ENCODE measurements at places on chromosomes 11 and 22. TPM values are rescaled to one million over a fixed set of nuclear protein-coding genes. Genes with fewer than 3 reads are reported as not detected.
A peak's percentile ranks its signal among the peaks of the same experiment; 100 is the strongest.

PARVG gene
- not detected for total RNA-seq

PAMR1 gene
- total RNA-seq, result 17.9 TPM

ZNF74 gene
- 14.5 TPM for total RNA-seq

ZFTA gene
- 30.8 TPM for total RNA-seq

GPR83 gene
- 2.8 TPM for total RNA-seq

OR51B4 gene
- not detected for total RNA-seq

C1QTNF6 gene
- total RNA-seq, result 7.7 TPM

GRCh38 chr22:40123387-40123786 is 54.3 kb upstream of the TNRC6B start:
- H3K36me3 ChIP-seq, result no peaks in the 10 kb centered on the region
- no peak overlapping the region for H3K27ac ChIP-seq
- no peak overlapping the region for H3K4me3 ChIP-seq
- DNase-seq, result no peak
- no peaks in the 10 kb centered on the region for H3K4me1 ChIP-seq

DNA sequence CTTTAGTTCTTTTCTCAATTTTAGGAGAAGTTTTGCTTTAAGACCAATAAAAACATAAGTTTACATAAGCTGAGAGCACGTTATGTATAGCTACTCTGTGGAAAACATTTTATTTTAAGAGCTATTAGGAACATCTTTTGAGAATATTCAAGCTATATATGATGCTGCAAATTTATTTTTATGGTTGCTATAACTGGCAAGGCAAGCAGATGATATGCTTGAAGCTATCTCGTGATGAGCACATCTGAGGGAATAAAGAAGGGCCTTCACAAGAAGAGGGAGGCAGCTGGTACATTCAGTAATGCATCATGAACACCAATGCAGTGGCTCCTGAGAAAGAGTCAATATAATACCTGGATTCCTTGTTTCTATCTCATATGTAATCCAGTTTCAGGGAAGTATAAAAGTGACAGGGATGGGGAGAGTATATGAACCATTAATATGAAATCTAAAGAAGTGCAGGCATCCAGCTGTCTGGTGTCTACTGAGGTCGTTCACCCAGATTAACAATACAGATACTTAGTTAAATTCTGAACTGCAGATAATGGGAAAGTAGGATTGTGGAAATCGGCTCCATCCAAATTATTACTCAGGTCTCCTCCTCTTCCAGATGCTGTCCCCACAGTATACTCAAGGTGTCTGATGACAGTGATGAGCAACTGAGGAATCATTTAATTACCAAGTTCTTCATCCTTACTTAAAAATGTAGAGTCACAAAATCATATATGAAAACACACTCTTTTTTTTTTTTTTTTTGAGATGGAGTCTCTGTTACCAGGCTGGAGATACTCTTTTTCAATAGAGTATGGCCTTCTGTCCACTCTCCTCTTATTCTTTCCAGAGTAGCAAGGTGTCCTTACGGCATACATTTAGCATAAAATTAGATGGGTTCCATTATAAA is 100.4 kb upstream of the SERPIND1 start:
- H3K27ac ChIP-seq, result no peak overlapping the region
- no peak for DNase-seq
- H3K4me1 ChIP-seq, result no peaks in the 10 kb centered on the region

GRCh38 chr11:43685440-43685839 is 4.9 kb downstream of the HSD17B12 start:
- no peaks in the 10 kb centered on the region for H3K27me3 ChIP-seq
- no peak overlapping the region for H3K4me3 ChIP-seq
- no peak overlapping the region for H3K27ac ChIP-seq
- DNase-seq, result no peak

GRCh38 chr11:116326146-116326545 is 446.6 kb downstream of the BUD13 start:
- no peaks in the 10 kb centered on the region for H3K4me1 ChIP-seq
- H3K36me3 ChIP-seq, result no peaks in the 10 kb centered on the region
- DNase-seq, result no peak
- no peak overlapping the region for H3K4me3 ChIP-seq

- H3K36me3 ChIP-seq, result no peaks in the 10 kb centered on the region
- H3K27ac ChIP-seq, result no peak overlapping the region
- DNase-seq, result no peak
- H3K4me3 ChIP-seq, result peak overlapping the region; percentile 91
- H3K27me3 ChIP-seq, result no peaks in the 10 kb centered on the region
Observed at GRCh38 chr22:50505776-50506610, 1.5 kb downstream of the LMF2 start.

DNA sequence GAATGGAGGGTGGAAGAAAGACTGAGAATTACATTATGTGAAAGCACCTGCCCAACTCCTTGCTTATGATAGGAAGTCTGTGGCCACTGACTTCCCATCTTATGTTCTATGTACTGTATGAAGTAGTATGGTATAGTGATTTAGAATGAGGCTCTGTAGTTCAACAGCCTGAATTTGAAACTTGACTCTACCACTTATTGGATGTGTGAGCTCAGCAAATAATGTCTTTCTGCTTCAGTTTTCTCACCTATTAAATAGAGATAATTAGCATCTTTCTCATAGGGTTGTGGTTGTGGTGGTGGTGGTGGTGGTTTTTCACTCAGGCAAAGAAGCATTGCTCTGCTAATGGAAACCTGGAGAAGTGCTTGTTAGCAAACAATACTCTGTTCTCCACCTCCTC is 121.6 kb downstream of the PAX6 start:
- H3K4me3 ChIP-seq, result no peak overlapping the region
- H3K4me1 ChIP-seq, result peaks cover 4% of the 10 kb centered on the region
- no peak overlapping the region for H3K27ac ChIP-seq
- H3K36me3 ChIP-seq, result no peaks in the 10 kb centered on the region
- DNase-seq, result no peak
- no peaks in the 10 kb centered on the region for H3K27me3 ChIP-seq

DNA sequence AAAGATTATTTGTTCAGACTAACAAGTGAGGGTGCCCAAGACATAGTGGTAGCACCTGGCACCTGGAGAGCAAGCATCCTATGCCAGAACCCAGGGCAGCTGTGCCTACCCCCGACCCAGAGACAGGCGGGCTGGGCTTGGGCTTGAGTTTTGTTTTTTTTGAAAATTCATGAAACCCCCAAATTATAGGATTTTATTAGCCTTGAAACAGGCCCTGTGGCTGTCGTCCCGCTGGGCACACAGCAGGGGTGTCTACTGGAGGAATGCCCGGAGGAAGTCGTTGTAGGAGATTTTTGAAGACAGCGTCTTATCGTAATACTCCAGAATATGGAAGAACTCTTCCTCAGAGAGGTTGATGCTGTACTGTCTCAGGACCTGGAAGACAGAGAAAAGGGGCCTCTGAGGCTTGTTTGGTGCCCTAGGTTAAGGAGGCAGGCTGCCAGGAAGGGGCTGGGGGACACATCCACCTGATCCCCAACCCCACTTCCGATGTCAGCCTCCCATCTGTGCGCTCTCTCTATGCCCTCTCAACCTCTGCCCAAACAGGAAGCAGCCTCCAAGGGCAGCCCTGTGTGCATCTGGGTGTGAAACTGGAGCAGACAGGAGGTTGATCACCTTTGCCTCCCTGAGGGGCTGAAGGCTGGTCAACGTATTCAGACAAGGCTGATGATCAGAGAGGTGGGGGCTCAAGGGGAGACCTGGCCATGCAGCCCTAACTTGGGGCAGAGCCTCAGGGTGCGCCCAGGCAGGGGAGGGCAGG is 117.0 kb downstream of the MPPED1 start:
- no peak for DNase-seq
- no peak overlapping the region for H3K27ac ChIP-seq

DNA sequence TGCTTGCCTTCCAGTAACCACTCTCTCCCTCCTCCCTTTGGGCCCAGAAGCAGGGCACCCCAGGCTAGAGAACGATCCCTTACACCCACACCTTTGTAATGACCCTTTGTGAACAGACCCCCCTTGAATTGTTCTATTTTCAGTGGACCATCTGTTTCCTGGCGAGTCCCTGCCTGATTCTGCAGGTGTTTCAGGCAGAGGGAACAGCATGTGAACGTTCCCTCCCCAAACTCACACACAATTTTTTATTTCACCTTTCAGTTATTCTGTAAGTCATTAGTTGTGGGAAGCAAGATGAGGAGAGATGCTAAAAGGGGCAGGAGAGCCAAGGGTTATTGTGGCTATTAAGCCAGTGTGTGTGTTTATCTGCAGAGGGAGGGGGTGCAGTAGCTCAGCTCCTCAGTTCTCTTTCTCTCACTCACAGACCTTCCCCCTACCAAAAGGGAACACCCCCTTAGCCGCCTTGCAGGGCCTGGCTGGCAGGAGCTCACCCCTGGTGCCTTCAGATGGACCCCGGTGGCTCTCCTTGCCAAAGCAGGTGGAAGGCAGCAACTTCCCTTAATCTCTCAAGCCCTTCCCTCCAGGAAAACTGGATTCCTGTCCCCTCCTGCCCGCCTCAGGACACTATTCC is 64.8 kb upstream of the SPON1 start:
- peak overlapping the region; percentile 27 for H3K27ac ChIP-seq
- DNase-seq, result no peak
- H3K36me3 ChIP-seq, result no peaks in the 10 kb centered on the region
- H3K4me1 ChIP-seq, result peaks cover 10% of the 10 kb centered on the region

GRCh38 chr11:61499816-61500491 is 8.6 kb upstream of the LRRC10B start:
- no peak overlapping the region for H3K27ac ChIP-seq
- no peaks in the 10 kb centered on the region for H3K4me1 ChIP-seq
- no peaks in the 10 kb centered on the region for H3K36me3 ChIP-seq
- no peaks in the 10 kb centered on the region for H3K27me3 ChIP-seq

GRCh38 chr11:71294846-71295600 is 42.6 kb upstream of the SHANK2 start:
- peaks cover 15% of the 10 kb centered on the region for H3K4me1 ChIP-seq
- no peak overlapping the region for H3K4me3 ChIP-seq
- no peaks in the 10 kb centered on the region for H3K27me3 ChIP-seq
- no peak overlapping the region for H3K27ac ChIP-seq

GRCh38 chr11:130947889-130948288 is 31.6 kb upstream of the SNX19 start:
- no peaks in the 10 kb centered on the region for H3K27me3 ChIP-seq
- H3K4me3 ChIP-seq, result no peak overlapping the region
- H3K36me3 ChIP-seq, result no peaks in the 10 kb centered on the region
- no peak for DNase-seq
- no peak overlapping the region for H3K27ac ChIP-seq

DNA sequence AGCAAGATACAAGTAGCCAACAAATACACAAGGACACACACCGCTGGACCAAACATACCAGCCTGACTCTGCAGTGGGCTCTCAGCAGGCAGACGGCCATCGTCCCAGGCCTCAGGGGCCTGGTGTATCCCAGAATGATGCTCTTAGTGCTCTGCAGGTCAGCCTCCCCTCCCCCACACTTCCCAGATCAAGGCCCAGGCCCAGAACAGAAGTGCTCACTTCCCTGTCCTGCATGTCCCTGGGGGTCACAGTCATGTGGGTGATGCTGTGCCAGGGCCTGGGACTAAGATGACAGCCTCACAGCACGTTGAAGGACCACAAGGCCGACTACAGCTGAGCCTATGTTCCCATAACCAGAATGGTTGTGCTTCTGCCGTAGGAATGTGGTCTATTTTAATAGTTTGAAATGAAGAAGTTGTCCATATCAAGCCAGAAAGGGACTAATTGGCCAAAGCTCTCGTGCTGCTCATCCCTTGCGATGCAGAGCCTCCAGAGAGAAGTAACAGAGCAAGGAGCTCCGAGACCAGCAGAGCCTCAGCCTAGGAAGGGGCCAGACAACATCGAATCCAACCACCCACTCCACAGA is 48.6 kb downstream of the GAB4 start:
- H3K4me3 ChIP-seq, result no peak overlapping the region
- no peak for DNase-seq
- no peak overlapping the region for H3K27ac ChIP-seq
- no peaks in the 10 kb centered on the region for H3K4me1 ChIP-seq

DNA sequence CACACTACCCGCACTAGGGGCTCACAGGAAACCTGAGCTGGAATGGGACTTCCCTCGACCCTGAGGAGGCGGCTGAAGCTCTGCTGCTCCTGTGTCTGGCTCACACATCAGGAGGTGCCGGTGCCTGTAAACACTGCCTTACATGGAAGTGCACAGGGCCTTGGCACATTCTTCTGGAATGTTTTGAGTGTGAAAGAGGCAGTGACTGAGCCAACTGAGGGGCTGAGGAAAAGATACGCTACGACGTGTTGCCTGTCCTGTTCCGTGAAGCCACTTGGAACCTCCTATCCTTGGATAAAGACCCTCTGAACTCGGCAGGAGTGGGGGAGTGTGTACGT is 10.5 kb downstream of the TXN2 start:
- no peak overlapping the region for H3K27ac ChIP-seq
- H3K4me3 ChIP-seq, result no peak overlapping the region
- 0 out of 2 replicates have a peak, but pooled peaks cover 3% of the 10 kb centered on the region for H3K4me1 ChIP-seq
- no peaks in the 10 kb centered on the region for H3K27me3 ChIP-seq

DNA sequence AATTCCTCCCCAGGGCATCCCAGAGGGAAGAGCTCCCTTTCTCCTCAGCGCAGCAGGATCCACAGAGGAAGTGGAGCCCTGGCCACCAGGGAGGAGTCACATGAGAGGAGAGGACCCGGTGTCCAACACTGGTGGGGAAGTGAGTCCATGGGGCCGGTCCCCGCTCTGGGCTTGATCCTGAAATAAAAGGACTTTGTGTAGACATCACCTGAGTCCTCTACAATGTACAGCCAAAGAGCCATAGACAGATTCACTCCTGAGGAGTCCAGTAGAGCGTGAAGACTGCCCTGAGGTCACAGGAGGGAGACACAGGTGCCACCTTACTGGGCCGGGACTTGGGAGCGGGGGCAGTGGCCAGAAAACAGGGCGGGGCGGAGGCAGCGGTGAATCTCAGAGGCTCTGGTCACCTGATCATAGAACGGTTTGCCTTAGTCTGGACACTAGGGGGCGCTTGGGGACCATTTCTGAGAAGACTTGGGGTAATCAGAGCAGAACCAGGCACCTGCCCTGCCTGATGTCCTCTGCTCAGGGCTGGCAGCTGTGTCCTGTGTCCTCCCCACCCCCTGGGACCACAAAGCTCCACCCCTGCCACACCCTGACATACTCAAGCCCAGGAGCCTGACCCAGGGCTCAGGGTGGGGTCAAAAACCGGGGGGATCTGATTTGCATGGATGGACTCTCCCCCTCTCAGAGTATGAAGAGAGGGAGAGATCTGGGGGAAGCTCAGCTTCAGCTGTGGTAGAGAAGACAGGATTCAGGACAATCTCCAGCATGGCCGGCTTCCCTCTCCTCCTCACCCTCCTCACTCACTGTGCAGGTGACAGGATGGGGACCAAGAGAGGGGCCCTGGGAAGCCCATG is 112.7 kb downstream of the VPREB1 start:
- H3K4me1 ChIP-seq, result no peaks in the 10 kb centered on the region
- H3K36me3 ChIP-seq, result no peaks in the 10 kb centered on the region
- no peak overlapping the region for H3K27ac ChIP-seq

DNA sequence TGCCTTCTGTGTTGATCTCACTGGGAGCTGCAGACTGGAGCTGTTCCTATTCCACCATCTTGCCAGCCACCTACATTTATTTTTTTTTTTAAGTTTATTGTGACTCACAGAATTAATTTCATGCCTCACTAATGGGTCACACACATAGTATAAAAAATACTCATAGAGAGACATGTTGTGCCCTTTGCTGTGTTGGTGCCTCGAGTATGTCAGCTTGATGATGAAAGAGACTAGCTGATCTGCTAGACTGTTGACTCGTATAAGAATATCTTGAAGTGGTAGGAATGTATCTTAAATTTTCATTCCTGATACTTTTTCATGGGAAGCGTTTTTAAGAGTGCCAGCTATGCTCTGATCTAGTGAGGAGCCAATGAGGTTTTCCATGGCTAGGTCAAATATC is 28.6 kb upstream of the AMPD3 start:
- DNase-seq, result no peak
- no peak overlapping the region for H3K4me3 ChIP-seq
- no peaks in the 10 kb centered on the region for H3K27me3 ChIP-seq
- H3K4me1 ChIP-seq, result no peaks in the 10 kb centered on the region

All from Caco-2 (cell line).